ENCODE measurements at places on chromosomes 3 and 15.

DNA sequence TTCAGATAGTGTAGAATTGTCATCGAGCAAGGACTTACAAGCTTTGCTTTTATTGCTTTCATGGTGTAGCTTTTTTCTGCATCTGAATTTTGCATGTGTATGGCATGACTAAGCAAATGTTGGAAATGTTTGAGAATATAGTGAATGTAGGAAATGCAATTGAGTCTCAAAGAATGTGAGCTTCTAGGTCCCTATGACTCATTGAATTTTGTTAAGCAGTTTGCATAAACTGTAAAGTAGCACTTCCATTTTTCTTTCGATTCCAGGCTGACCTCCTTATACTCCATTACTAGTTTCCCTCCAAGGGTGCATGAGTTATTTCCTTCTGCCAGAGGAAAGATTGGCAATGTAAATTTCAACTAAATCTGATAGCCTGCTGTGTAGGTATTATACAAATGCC is 619.2 kb downstream of the DIPK2A start:
- DNase-seq = no peak

DNA sequence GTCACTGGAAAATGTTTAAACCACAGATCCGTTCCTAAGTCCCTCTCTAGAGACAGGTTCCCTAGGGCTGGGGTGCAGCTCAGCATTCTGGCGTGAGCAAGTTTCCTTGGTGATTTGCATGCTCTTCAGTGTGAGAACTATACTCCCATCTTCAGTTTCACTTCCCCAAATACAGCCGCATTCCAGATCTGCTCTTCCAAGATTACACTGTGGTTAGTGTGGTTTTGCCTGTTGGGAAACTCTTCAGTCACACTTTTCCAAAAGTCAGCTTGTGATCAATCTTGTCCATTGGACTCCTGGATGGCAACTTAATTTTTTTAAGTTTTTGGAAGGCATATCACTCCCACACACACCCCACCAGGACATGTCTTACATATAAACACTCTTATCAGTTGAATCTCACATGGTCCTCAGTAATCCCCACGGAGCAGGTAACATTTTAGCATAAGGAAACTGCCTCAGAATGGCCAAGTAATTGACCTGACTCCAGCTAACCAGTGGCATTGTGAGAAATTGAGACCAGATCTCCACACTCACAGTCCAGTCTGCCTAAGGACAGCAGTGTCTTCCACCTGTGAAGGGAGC is 33.5 kb upstream of the PTPN23 start:
- DNase-seq = peak; percentile 39

DNA sequence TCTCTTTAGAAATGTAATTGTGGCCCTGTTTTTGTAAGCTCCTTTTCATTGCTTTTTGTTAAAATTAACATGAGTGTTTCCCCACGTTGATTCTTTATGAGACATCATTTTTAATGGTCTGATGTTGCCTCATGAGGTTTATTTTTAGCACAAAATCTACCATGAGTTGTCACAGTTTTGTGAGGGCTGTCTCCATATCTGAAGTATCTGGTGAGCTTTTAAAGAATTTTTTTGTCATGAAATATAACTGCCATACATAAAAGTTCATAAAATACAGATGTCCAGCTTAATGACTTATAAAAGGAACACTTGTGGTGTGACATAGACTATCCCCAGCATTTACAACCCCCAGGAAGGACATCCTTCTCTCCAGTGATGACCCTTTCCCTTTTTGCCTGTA is 34.3 kb upstream of the CEMIP start:
- DNase-seq = no peak

GRCh38 chr15:50418041-50418583 is 6.1 kb upstream of the USP8 start:
- no peak for DNase-seq

DNA sequence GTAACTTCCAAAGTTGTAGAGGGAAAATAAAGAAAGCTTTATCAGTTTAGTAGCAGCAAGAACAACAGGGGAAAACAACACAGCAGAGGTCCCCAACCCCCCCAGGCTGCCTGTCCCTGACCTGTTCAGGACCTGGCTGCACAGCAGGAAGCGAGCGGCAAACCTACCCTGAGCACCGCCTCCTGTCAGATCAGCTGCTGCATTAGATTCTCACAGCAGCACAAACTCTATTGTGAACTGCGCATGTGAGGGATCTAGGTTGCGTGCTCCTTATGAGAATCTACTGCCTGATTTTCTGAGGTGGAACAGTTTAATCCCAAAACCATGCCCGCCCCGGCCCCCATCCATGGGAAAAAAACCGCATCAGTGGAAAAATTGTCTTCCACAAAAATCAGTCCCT is 40.3 kb downstream of the USP50 start:
- no peak for DNase-seq

DNA sequence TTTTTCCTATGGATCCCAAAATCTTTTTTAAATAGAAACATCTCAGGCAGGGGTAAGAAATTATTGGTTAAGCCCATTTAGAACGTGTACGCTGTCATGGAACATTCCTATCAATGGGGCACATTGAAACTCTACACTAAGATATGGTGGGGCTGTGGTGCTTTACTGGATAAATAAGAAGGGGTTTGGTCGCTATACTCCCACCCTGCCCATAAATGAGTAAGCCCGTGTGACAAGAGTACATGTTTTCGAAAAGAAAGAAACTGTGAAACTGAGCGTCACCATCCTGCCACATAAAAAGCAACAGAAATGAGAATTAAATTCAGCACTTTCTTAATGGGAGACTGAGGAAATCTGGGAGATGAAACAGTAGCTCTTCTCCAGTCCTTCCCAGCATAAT is 929.7 kb upstream of the CFAP20DC start:
- no peak for DNase-seq

DNA sequence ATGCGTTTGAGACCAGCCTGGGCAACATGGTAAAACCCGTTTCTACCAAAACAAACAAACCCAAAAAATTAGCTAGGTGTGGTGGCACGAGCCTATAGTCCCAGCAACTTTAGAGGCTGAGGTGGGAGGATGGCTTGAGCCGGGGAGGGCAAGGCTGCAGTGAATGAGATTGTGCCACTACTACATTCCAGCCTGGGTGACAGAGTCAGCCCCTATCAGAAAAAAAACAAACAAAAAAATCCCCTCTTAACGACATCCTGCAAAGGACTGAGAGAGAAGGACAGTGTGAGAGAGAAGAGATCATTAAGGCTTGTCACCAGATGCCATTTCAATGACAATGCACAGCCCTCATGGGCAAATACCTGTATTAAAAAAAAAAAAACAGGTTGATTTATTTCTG is 266.7 kb upstream of the ATP10A start:
- DNase-seq = no peak

DNA sequence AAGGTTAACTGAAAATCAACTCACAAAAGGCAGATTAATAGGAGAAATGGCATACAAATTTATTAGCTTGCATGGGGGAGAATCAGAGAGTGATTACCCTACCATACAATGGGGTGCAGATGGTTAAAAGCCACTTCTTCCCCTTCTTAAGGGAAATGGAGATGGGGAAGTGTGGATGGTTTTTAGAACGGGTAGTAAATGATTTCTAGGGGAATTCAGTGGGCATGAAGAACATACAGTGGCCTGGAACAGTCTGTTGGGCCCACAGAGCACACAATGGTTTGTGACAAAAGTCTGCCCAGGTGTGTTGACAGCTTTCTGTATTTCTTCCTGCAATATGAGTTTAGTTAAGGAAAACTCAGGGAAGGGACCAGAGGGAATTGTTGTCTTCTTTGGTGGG is 61.0 kb downstream of the C3orf80 start:
- no peak for DNase-seq

- DNase-seq = no peak
Observed at GRCh38 chr3:70281663-70282062, 30.8 kb downstream of the MDFIC2 start.

DNA sequence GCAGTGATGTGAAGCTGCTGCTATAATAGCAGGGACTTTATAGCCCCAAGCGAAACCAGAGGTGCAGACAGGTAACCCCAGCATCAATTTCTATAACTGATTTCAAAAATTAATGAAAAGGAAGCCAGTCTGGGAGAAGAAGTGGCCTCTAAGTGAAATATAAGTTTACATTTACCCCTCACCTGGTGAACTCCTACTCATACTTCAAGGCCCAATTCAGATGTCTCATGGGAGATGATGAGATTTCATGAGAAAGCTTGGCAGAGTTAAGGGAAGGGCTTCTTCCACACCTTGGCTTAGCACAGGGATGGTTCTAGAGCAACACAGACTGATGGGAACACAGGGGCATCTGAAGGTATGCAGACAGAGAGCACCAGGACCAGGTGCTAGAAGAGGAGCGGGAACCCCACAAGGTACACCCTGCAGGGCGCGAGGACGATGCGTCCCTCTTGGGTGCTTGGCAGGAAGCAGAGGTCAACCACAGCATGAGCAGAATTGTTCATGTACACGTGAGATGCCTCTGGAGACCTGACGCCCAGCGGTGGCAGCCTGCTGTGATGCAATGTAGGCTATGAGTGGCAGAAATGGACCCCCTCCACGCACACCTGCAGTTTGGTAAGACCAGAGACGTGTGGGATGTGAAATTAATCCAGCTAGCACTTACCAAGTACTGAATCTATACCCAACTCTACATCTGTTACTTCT is 102.9 kb downstream of the SRGAP3 start:
- DNase-seq = peak; percentile 28

DNA sequence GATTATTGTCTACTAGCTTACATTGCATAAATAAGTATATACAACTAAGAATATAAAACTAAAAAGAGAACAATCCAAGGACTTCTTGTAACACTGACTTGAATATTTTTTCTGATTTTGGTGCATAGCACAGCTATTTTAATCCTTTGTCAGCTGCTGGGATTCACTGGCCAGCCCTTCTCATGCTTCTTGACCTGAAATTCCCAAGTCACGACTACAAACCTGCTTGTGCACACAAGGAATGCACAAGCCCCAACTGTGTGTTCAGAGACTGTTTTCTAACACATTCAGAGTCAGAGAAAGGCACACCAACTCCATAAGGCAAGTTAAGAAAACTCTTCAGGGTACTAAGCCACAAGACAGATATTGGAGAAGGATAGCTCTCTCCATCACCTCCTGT is 80.9 kb downstream of the TNIK start:
- no peak for DNase-seq

DNA sequence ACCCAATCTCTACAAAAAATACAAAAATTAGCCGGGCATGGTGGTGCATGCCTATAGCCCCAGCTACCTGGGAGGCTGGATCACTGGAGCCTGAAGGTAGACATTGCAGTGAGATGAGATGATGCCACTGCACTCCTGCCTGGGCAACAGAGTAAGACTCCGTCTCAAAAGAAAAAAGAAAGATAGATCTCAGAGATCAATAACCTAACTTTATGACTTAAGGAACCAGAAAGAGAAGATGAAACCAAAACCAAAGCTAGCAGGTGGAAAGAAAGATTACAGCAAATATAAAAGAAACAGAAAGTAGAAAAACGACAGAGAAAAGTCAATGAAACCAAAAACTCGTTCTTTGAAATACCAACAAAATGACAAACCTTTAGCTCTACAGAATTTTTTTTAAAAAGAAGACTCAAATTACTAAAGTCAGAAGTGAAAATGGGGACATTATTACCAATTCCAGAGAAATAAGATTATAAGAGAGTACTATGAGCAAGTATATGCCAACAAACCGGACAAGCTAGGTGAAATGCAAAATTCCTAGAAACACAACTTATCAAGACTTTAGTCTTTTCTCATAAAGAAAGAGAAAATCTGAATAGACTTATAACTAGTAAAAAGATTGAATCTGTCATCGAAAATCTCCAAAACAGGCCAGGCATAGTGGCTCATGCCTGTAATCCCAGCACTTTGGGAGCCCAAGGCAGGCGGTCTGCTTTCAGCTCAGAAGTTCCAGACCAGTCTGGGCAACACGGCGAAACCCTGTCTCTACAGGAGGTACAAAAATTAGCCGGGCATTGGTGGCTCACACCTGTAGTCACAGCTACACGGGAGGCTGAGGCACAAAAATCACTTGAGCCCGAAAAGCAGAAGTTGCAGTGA is 35.0 kb downstream of the ACAP2 start:
- no peak for DNase-seq

GRCh38 chr3:141455603-141456300 is 31.1 kb upstream of the RASA2 start:
- no peak for DNase-seq

- no peak for DNase-seq
Observed at GRCh38 chr15:26620528-26621458, 152.1 kb downstream of the GABRB3 start.

- DNase-seq = peak; percentile 46
Observed at GRCh38 chr15:68389936-68390817, 41.8 kb downstream of the ITGA11 start.

- DNase-seq = no peak
Observed at GRCh38 chr3:13798401-13798800, 81.5 kb downstream of the WNT7A start.

- no peak for DNase-seq
Observed at GRCh38 chr3:124974691-124975090, 40.1 kb upstream of the MUC13 start.

DNA sequence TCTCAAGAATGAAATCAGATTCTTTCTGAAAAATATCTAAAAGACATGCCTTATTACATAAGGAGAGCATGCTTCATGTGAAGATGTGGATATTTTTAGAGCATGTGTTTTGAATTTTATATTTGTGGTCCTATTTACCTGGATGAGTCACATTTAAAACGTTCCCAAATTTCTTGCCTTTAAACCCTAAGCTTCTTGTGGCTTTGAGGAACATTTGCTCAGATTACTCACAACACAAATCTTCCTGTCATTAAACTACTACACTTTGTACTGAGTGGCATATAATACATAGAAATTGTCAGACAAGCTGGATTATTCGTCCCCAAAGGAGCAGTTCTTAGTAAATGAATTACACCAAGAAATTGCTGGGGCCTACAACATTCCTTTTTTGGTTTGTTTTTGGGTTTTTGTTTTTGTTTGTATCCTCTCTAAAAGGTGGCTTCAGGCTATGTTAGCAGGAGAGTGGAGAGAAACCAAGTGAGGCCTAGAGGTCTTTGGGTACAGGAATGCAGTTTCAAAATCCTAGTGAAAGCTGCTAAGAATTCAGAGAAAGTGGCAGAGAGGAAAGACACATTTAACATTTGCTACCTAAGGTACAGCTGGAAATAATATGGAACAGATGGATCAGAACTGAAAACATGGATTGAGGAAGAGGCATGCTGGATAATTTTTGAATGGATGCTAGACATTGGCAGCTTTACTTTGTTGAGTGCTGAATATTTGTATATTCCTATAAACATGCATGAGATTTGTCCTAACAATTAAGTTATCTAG is 128.1 kb downstream of the RPL22L1 start:
- no peak for DNase-seq

DNA sequence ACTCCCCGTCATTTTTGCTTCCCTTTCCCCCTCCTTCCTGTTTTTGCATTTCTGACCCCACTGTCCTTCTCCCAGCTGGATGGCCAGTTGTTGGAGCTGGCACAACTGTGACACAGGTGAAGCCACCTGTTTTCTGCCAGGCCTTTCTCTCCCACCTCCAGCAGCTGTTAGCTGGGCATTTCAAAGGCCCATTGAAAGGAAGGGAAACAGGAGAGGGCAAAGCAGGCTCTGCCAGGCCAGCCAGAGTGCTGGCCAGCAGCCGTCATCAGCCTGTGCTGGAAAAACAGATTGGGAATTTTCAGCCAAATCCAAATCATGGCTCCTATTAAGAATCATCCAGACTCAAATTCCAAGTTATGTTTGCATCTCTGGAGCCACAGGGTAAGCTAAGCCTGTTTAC is 155.2 kb upstream of the C2CD4B start:
- DNase-seq = no peak
